ENCODE measurements at places on chromosomes 4 and X.
A peak's percentile ranks its signal among the peaks of the same experiment; 100 is the strongest.

DNA sequence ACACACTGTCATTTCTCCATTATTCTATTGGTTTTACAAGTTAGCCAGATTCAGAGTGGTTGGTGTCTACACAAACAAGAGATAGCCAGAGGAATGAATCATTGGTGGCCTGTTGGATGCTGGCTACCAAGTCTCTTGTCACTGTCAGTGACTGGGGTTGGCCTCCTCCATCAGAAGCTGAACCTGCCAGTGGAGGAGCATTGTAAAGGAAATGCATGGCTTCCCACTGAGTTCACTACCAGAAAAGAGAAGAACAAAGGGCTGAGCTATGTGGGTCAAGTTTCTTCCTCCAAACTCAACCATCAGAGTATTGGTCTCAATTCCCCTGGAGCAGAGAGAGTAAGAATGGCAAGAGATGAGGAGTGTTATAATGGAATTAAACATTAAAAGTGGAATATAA, 26.5 kb upstream of the ANKRD50 start:
- no peak for DNase-seq

DNA sequence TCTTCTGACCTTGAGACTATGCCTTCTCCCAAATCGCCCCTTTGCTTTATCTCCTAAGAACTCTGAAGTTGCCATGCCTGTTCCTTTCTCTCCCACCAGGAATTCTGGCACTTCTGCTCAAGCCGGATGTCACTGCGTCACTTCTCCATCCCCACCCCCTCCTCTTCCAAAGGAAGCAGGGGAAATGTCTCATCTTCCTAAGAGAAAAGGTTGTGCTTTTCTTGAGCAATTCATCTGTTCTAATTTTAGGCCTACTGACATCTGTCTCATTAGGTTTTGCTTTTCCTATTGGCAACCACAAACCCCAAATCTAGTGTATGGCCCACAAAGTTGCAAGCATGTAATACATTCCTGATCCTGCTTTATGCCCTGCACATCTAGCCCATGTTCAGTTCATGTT, 163.1 kb upstream of the PLAC1 start:
- no peak for DNase-seq

DNA sequence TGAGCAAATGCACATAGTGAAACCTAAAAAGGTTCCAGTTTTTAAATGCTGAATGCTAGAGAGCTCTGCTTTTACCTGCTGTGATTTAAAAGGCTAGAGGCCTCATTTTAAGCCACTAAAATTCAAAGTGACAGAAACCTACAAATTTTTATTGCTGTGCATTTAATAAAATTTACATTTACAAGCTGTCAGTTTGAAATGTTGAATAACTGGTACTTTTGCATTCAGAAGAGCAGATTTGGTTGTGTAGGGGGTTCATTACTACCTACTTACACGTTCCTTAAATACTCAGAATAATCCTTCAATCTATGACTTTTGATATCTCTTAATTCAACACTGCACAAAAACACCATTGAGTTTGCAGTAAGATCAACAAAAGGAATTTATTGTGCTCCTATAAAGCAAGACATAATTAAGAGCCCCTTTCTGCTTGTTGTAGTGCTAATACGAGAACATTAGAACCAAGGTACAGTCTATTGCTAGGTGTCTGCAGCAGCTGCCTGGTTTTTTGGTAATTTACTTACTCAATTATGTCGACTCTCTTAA, 27.9 kb downstream of the NKX3-2 start:
- no peak for DNase-seq

GRCh38 chr4:111362941-111363361, 740.1 kb upstream of the PITX2 start:
- DNase-seq, result no peak

- DNase-seq, result no peak
These were observed 925.6 kb downstream of the SH3BGRL start for GRCh38 chrX:82127228-82128123.

DNA sequence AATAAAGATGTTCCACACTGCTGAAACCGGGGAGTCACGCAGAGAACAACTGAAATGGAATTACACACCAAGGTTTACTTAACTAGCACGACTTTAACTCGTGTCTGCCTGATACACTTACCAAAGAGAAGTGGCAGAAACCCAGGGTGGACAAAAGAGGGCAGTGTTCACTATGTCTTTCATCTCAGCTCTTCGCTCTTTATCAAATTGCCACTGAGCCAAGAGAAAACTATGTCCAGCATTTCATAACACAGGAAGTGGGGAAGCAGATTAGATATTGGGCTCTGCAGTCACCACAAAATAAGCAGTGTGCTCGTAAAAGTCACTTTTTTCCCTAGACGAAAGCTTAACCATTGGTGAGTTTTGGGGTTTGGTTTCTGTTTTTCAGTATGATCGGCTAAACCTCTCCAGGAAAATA, 155.7 kb downstream of the CHIC2 start:
- no peak for DNase-seq

DNA sequence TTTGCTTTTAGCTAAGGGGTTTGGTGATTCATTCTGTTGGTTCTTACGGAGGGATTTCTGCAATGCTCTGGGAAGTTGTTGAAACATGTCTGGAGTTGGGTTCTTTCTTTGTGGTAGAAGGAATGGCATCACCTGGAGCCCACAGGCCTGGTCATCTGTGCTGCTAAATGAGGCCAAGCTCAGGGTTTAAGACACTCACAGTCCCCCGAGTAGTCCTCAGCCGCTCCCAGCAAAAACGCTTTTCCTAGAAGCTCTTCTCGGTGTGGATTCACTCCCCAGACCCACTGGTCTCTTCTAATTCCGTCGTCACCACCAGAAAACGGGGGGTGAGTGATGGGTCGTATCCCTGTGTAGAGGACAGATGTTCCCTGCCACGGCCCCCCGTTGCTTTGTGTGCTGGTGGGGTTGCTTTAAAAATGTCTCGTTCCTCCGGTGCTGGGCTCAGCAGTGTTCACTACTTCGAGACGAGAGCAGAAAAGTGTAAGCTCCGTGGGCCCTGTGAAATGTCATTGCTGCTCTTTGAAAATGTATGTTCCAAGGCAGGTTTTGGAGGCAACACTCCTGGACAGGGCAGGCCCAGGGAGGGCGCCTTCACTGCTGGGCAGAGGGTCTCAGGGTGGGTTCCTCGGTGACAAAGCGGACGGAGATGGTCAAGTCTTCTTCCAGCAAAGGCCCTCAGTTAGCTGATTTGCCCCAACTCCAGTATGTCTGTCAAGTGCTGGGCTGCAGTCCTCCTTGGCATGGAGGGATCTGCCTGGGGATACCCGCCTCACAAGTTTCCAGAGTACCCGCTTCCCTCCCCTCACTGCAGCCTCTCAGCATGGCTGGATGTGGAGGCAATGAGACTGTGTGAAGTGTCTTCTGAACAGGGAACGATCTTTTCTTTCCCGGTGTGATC, 37.3 kb downstream of the PSAPL1 start:
- DNase-seq, result peak; percentile 14

GRCh38 chr4:101191302-101192098, 155.8 kb downstream of the PPP3CA start:
- peak; percentile 45 for DNase-seq

DNA sequence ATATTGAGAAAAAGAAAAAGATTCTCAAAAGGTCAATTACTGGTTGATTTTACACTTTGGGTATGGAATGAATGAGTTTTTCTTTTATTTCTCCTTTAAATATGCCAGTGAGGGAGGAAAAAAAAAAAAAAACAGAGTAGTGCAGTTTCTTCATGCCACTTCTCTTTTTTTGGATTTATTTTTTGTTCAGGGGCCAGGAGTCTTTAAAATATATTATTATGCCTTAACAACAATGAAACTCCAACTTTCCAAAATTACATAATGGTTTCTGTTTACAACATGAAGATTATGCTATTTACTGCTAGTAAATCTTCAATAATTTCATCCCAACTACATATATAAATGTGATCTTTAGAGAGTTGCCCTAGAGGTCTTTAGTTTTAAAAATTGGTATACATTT, 31.9 kb downstream of the DTHD1 start:
- DNase-seq, result no peak

GRCh38 chrX:32571579-32571978, 639.8 kb downstream of the DMD start:
- no peak for DNase-seq

DNA sequence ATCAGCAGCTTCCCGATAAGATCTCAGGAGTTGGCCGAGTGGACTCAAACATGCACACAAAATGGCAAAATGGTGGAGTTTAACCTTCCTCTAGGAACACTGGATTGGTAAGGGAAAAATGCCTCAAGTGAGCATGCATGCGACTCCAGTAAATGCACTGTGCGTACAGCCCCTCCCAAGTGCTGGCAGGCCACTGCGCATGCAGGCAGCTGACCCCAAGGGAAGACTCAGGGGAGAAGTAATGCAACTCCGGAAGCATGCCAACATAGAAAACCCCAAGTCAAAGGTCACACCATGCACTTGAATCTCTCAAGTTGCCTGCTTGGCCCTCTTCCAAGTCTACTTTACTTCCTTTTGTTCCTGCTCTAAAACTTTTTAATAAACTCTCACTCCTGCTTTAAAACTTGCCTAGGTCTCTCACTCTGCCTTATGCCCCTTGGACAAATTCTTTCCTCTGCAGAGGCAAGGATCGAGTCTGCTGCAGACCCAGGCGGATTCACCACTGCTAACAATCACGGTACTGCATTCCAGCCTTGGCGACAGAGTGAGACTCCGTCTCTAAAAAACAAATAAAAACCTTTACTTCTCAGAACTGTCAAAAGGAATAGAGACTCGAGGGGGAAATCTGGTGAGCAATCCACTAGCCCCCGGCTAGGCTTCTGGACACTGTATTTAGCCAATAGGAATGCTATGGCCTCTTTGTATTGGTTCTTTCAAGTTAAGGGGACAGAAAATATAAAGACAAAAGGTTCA, 33.5 kb downstream of the NYX start:
- no peak for DNase-seq

- DNase-seq, result no peak
These were observed 21.6 kb upstream of the TSPAN7 start for GRCh38 chrX:38539748-38540147.

- DNase-seq, result no peak
These were observed 191.3 kb downstream of the GPC3 start for GRCh38 chrX:133794126-133794525.

DNA sequence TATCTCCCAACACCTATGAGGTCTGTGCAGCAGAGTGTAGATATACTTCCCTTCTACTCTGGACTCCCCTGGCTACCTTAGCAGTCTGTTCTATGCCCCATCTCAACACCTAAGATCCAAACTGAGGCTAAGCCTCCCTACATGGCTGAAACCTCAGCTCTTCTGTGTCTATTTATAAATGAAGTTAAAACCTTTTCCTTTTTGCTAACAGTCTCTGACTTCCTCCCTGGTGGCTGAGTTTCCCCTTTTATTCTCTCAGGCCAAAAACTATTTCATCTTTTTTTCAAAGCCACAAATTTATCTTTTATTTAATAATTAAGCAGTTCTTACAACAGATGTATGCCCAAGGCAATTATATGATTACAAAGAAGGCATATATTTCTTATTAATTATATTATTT, 111.8 kb upstream of the STIM2 start:
- DNase-seq, result no peak

- DNase-seq, result no peak
These were observed at the start of gene EDNRA for GRCh38 chr4:147480891-147481576. Gene EDNRA (plus strand): TSS chr4:147481097. CDS start chr4:147485682, 4,585 bp downstream.

DNA sequence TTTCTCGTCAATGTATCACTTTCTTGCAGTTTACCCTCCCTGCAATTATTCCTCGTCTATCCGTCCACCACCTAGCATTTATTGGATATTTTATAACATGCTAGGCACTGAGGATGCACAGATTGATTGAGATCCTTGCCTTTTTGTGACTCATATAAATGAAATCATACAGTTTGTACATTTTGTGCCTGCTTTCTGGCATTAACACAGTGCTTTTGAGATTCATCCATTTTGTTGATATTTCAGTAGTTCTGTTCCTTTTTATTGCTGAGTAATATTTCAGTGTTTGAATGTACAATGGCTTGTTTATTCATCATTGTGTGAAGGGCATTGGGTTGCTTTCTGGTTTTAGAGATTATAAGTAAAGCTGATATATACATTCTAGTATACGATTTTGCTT, 841 bp downstream of the TBC1D19 start:
- DNase-seq, result no peak

DNA sequence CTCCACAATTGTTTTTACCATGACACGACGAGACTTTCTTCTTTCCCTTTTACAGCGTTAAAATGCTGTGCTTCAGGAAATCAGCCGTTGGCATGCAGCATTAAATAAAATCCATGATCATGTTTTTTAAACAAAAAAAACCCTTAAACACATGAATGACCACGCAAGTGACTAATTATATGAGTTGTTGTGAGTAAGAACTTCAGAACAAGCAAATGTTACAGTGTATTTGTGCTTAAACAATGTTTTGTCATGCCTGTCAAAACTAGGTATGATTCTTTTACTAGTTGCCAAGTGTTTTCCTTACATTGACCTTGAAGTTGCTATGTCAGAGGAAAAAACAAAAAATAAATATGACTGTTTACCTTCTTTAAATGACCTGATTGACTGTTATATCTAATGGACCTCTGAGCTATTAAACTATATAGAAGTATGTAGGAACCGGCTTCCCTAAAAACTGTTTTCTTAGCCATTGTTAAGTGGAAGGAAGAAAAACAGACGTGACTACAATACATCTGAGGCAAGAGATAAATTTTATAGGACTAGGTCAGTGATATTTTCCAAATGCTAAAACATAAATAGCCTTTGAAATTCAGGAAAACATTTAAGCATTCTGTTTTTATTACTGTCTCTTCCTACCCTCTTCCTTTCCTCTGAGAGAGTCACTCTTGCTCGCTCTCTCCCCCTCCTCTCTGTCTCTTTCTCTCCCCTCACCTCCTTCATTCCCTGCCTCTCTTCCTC, 197.1 kb downstream of the PALLD start:
- DNase-seq, result no peak

DNA sequence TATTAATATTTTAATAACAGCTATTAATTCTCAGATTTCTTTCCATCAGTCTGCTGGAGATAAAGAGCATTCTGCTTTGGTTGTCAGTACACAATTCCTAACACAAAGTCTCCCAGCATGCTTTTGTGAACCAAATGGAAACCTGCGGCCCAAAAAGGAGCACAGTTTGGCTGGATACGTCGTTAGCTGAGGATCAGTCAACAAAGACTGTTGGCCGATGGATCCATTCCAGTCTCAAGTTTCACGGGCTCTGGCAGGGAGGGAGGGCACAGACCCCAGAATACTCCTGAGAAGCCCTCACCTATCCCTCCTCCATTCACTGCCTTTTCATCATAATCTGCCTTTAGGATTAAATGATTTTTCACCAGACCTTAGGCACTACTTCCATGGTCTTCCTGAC, 26.3 kb upstream of the PRSS48 start:
- DNase-seq, result no peak
